Brain (organoid and tissue), 16 donors: ENCODE measurements at places on chromosomes 1 and 21.

- DNase-seq = no peak
These were observed 15.5 kb upstream of the HMGB4 start for GRCh38 chr1:33848205-33848937.

DNA sequence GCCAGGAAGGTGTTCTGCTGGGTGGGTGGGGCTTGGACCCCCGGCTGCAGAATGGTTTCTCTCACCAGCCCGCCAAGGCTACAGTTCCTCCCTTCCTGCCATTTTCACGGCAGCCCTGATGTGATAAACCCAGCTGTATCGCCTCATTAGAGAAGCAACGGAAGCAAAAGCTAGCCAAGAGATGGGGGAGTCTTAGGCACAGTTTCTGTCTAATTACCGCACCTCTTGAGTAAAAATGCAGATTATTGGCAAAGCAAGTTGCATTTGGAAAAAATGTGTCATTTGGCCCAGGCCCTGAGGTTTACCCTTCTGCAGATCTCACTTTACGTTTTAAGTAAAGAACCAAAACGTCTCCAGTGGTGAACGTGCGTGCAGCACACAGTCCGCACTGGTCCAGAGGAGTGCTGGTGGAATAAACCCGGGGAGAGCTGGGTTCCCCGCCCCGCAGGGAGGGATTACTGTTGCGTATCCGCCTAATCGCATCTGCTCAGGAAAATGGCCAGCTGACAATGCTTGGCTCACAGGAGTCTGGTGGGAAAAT, 109.9 kb downstream of the GALNT2 start:
- peak; percentile 73 for DNase-seq

DNA sequence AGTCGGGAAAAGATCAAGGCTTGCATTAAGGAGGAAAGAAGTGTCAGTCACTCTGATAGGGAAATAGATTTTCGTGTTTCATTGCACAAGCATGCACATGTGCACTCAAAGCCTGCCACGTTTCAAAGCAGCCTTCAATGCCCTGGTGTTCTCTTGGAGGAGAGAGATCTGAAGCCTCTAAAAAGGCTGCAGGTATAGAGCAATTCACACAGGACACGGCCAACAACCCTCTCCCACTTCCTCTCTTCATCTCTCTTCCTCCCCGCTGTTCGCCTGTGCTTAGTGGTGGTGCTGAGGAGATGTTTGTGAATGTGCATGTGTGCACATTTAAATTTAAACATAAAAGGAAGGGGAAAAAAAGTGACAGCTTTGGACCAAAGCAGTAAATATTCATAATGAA, 117.7 kb downstream of the NUF2 start:
- DNase-seq = no peak

DNA sequence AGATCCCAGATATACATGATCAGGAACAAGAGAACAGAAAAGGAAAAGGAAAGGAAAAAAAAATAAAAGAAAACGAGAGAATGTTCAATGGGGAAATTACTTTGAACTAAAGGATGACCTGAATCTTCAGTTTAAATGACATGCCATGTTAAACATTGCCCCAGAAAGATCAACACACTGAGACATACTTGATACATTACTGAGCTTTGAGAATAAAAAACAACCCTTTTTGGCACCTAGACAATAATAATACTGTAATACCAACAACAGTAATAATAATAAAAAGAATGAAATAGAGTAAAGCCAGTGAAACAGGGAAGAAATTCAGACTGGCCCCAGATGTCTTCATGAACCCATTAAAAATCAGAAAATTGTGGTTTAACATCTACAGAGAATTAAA, 44.8 kb downstream of the CLIC6 start:
- no peak for DNase-seq
